Fibroblast of lung (primary cell): ENCODE measurements at places on chromosomes 5 and 9. TPM values are rescaled to one million over a fixed set of nuclear protein-coding genes. Genes with fewer than 3 reads are reported as not detected.

Gene ADRA1B
- 0.26 and 0.99 TPM in 2 replicates for total RNA-seq

Gene STKLD1
- 0.51 and 0.99 TPM in 2 replicates for total RNA-seq

Gene TNC
- total RNA-seq: 457 and 560 TPM in 2 replicates

Gene SGCD
- 21.1 and 67.5 TPM in 2 replicates for total RNA-seq

Gene DNM1
- 11.8 and 30.4 TPM in 2 replicates for total RNA-seq

Gene CATSPER3
- total RNA-seq: under 0.01 and 0.17 TPM in 2 replicates

Gene CARTPT
- total RNA-seq: not detected in 2 replicates

Gene STARD4
- total RNA-seq: 88.6 and 154 TPM in 2 replicates

Gene DAB2
- total RNA-seq: 161 and 217 TPM in 2 replicates

Gene PCYOX1L
- total RNA-seq: 4.9 and 7.6 TPM in 2 replicates

Gene MLANA
- not detected in 2 replicates for total RNA-seq

Gene ARHGEF37
- 3.1 and 5.3 TPM in 2 replicates for total RNA-seq

Gene CCDC183
- total RNA-seq: 0.99 and 1.0 TPM in 2 replicates

Gene CCDC152
- 1.5 and 2.5 TPM in 2 replicates for total RNA-seq

Gene TAS2R1
- total RNA-seq: not detected in 2 replicates

Gene IFNK
- not detected in 2 replicates for total RNA-seq

Gene PCDHB6
- 0.26 and 0.33 TPM in 2 replicates for total RNA-seq

Gene SIMC1
- total RNA-seq: 4.4 and 4.6 TPM in 2 replicates

Gene MELK
- total RNA-seq: 6.2 and 14.2 TPM in 2 replicates

Gene PTGDS
- total RNA-seq: 89.9 and 90.3 TPM in 2 replicates

Gene TMEM252
- not detected in 2 replicates for total RNA-seq

Gene NMUR2
- not detected in 2 replicates for total RNA-seq

Gene CDX1
- under 0.01 and 0.33 TPM in 2 replicates for total RNA-seq

Gene PCDHGA4
- 2.8 and 7.6 TPM in 2 replicates for total RNA-seq

Gene GCNT4
- total RNA-seq: 1.8 and 3.6 TPM in 2 replicates

Gene SLC25A2
- total RNA-seq: 0.66 TPM in 1 of 2 replicates, not detected in the other

Gene PCDHGC4
- 1.5 and 3.0 TPM in 2 replicates for total RNA-seq

Gene IL9
- not detected in 2 replicates for total RNA-seq

Gene SOX30
- under 0.01 TPM in 1 of 2 replicates, not detected in the other for total RNA-seq

Gene ELOVL7
- total RNA-seq: under 0.01 and 0.26 TPM in 2 replicates

Gene OR13J1
- not detected in 2 replicates for total RNA-seq

Gene IFNA21
- not detected in 2 replicates for total RNA-seq

Gene SLC46A2
- total RNA-seq: not detected in 2 replicates

Gene FOXD4L6
- total RNA-seq: not detected in 2 replicates

Gene PCDHGB1
- total RNA-seq: 3.1 and 4.3 TPM in 2 replicates

Gene UNC13B
- 20.8 and 38.3 TPM in 2 replicates for total RNA-seq

Gene SHISAL2B
- not detected in 2 replicates for total RNA-seq

Gene NR2F1
- total RNA-seq: 63.7 and 90.8 TPM in 2 replicates

Gene DNAH5
- 0.77 and 3.1 TPM in 2 replicates for total RNA-seq

Gene FAM174A
- 14.9 and 20.0 TPM in 2 replicates for total RNA-seq

Gene RASGEF1C
- total RNA-seq: under 0.01 TPM in 2 replicates

Gene NPR3
- 1.5 and 14.9 TPM in 2 replicates for total RNA-seq

Gene PHYHD1
- 12.3 and 20.0 TPM in 2 replicates for total RNA-seq

Gene RANBP17
- 3.5 and 10.0 TPM in 2 replicates for total RNA-seq

Gene DBH
- total RNA-seq: not detected in 2 replicates

Gene SH3GL2
- under 0.01 and 0.17 TPM in 2 replicates for total RNA-seq

Gene RHOBTB3
- total RNA-seq: 222 and 337 TPM in 2 replicates

Gene JAKMIP2
- total RNA-seq: 0.51 and 1.3 TPM in 2 replicates

Gene DMRT3
- not detected in 2 replicates for total RNA-seq

Gene SPEF2
- 5.9 and 6.9 TPM in 2 replicates for total RNA-seq

Gene C9orf50
- total RNA-seq: 0.17 and 0.26 TPM in 2 replicates

Gene SLC34A1
- total RNA-seq: not detected in 2 replicates

Gene GABRA6
- total RNA-seq: not detected in 2 replicates

Gene LAMC3
- total RNA-seq: under 0.01 and 0.17 TPM in 2 replicates

Gene PAEP
- not detected in 2 replicates for total RNA-seq
